ENCODE measurements at places on chromosomes 3 and 15.

DNA sequence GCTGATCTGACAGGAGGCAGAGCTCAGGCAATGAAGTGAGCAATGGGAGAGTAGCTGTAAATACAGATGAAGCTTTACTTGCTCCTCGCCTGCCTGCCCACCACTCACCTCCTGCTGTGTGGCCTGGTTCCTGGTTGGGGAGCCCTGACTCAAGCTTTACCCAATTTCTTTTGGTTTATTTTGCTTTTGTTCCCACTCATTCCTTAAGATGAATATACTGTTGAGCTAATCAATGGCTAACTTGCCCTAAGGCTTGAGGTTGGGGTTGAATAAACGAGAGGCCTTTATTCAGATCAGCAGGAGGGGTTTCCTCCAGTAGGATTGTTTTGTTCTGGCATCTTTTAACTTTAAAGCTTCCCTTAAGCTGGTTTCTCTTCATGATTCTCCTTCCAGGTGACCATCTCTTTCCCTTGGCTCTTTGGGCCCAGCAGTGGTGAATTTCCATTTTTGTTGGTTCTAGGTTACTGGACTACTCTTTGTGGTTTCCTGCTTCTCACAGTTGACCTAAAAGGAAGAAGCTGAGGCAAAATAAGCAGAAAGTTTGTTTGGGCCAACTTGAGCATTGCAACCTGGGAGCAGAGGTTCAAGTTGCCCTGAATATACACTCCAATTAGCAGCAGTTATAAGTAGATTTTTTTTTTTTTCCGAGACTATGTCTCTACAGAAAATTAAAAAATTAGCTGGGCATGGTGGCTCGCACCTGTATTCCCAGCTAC, 44.4 kb downstream of the STARD9 start:
- no peak overlapping the region for H3K27ac ChIP-seq
- no peak overlapping the region for H3K4me3 ChIP-seq
- H3K36me3 ChIP-seq, result no peaks in the 10 kb centered on the region
- H3K27me3 ChIP-seq, result no peaks in the 10 kb centered on the region
- no peaks in the 10 kb centered on the region for H3K4me1 ChIP-seq
- no peak for DNase-seq

GRCh38 chr3:18307529-18307928, 117.6 kb downstream of the SATB1 start:
- no peak overlapping the region for H3K4me3 ChIP-seq
- H3K27ac ChIP-seq, result no peak overlapping the region
- no peak for DNase-seq
- no peaks in the 10 kb centered on the region for H3K27me3 ChIP-seq
- no peaks in the 10 kb centered on the region for H3K4me1 ChIP-seq

- no peak overlapping the region for H3K27ac ChIP-seq
- no peaks in the 10 kb centered on the region for H3K36me3 ChIP-seq
- no peaks in the 10 kb centered on the region for H3K27me3 ChIP-seq
- no peak overlapping the region for H3K4me3 ChIP-seq
These were observed 32.0 kb upstream of the MBNL1 start for GRCh38 chr3:152236716-152237115.

DNA sequence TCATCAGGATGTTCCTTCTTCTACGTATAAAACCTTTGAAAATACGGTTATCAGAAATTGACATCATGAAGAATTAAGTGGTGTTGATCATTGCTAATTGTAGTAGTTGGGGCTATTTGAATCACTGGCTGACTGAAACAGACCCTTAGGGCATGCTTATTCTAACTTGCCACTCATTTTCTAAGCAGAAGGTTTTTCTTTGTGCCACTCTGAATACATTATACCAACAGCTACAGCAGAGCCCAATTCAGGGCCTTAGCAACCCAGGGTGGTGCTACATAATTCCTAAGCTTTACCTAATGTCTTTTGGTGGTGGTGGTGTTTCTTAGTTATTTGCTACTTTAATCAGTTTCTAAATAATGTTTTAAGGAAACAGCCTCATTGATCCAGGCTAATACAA, 524.2 kb downstream of the NLGN1 start:
- H3K27ac ChIP-seq, result no peak overlapping the region
- no peaks in the 10 kb centered on the region for H3K36me3 ChIP-seq
- no peak for DNase-seq
- H3K4me3 ChIP-seq, result no peak overlapping the region

DNA sequence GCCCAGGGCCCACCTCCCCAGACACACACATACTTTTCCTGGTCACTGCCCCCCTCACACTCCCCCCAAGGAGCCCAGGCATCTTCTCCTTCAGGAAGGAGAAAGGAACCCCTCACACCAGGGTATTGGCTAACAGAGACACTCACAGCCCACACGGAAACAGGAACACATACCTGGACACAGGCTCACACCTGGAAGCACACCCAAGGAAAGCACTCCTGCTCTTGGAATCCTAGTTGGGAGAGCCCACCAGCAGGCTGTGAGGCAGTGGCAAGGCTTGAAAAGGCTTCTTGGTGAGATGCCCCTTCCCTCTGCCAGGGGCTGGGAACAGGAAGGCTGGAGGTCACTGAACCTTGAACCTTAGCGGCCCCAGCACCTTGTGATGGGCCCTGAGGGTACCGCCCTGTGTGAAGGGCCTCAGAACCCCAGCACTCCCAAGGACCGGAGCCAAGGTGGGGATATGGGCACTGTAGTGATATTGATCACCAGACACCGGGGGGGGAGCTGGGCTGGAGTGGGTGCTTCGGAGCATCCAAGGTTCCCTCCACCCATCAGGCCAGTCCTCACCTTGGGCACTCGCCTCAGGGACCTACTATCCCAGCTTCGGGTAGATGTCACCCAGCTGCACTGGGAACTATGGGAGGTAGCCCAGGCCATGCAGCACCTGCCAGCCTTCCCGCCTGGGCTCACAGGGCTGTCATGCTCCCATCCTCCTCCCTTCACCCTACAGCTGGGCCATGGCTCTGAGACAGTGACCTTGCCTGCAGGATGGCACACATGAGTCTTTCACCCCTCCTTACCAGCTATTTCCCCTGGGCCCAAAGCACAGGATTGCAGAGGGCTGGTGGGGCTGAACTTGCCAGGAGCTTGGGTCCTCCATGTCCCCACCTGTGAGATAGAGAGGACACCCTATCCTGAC, 16.4 kb downstream of the MYL3 start:
- peak overlapping the region; percentile 77 for H3K27ac ChIP-seq
- DNase-seq, result no peak
- peaks cover 17% of the 10 kb centered on the region for H3K4me1 ChIP-seq
- H3K4me3 ChIP-seq, result no peak overlapping the region
- peaks cover 25% of the 10 kb centered on the region for H3K27me3 ChIP-seq
